ENCODE measurements at places on chromosomes 1 and 21. TPM values are rescaled to one million over a fixed set of nuclear protein-coding genes. Genes with fewer than 3 reads are reported as not detected.

Gene GPR161
- total RNA-seq: 0.17 TPM

Gene COL16A1
- total RNA-seq: not detected

Gene RHOU
- 0.12 TPM for total RNA-seq

Gene PRR9
- not detected for total RNA-seq

Gene FBXO2
- total RNA-seq: 10.7 TPM

Gene LAX1
- 23.5 TPM for total RNA-seq

Gene RABGGTB
- 132 TPM for total RNA-seq

Gene IL12RB2
- 0.67 TPM for total RNA-seq

Gene NPHS2
- total RNA-seq: not detected

Gene PROK1
- not detected for total RNA-seq

Gene GJB3
- not detected for total RNA-seq

Gene SERTAD4
- not detected for total RNA-seq

Gene MSH4
- 1.7 TPM for total RNA-seq

Gene F13B
- total RNA-seq: not detected

Gene SCCPDH
- 5.8 TPM for total RNA-seq

Gene AMY2A
- total RNA-seq: not detected

Gene PGBD5
- not detected for total RNA-seq

Data from B cell (primary cell).